Right renal pelvis (tissue), 4 donors: ENCODE measurements at places on chromosomes 16 and 17.

DNA sequence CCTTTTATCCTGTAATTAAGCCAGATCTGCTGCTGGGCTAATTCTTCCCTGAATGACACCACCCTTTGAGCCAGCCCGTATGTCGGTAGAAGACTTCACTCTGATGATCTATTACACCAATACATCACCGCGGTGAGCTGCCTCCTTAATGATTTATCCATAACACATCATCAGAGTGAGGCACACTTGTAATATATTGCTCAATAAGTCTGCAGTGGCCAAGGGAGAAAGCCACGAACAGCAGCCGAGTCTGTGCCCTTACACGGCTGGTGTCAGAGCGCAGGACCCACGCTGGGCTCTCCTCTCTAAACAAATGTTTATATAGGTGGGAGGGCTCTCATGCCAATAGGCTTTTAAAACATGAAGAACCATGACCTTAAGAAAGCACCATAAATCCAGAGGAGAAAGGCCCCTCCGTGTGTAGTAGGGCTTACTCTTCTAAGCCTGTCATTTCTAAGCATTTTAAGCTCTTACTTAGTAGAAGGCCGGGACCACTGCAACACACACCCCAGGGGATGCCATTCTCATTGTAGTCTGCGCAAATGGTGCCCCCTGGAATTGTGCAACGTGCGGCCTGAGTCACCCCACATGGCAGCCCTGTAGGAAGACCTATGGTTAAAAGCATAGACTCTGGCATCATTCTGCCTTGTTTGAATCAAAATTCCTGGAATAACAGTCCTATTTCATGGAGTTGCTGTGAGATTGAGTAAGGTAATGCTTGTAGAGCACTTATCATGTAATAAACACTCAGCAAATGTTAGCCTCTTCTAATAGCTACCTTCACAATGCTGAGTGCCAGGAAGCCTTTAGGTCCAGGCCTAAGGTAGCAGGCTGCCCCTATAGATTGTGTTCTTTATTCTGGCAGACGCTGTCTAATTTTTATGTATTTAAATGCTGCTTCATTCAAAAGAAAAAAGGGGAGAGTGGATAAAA lies 26.1 kb downstream of the MRPS23 start:
- no peak for DNase-seq

GRCh38 chr17:8492121-8492520 lies 56.4 kb downstream of the NDEL1 start:
- no peak for DNase-seq

DNA sequence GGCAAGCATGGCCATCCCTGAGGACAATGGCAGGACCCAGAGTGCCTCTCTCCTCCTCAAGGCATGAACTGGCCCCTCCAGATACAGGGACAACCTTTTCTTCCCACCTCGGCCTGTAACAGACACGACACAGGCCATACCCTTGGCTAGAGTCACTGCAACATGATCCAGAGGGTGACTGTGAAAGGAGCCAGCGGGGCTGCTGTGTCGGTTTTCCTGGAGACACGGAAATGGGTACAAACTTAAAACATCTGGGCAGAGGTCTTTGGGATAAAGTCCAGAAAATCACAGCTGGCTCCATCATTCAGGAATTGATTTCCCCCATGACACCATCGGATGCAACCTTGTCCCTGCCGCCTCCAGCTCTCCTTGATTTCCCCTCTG lies 5.3 kb downstream of the CEP295NL start:
- DNase-seq, result no peak

GRCh38 chr16:27759967-27760788 lies 210.2 kb downstream of the KATNIP start:
- no peak for DNase-seq

- no peak for DNase-seq
Observed at GRCh38 chr17:50594128-50594823, 33.8 kb downstream of the CACNA1G start.

GRCh38 chr16:64964126-64964540 lies 157.7 kb downstream of the CDH11 start:
- no peak for DNase-seq

DNA sequence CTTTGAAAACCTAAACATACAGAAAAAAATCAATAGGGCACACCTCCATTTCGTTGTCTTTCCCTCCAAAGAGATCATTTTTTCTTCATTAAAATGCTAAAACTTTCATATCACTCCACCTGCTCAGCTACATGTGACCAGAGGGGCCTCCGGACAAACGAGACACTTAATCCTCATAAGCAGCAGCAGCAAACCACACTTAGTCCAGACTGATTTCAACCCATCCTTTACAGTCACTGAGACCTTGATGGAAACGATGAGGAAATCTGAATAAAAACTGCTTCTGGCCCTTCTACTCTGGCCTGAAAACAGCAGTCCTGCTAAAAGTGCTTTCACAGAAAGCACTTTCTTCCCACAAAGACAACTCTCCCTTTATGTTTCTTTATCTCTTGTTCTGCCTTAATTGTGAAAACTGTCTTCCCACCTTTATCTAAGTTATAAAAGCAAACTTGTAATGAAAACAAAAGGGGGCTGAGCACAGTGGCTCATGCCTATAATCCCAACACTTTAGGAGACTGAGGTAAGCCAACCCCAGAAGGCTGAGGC lies 4.6 kb downstream of the ANKRD11 start:
- no peak for DNase-seq

DNA sequence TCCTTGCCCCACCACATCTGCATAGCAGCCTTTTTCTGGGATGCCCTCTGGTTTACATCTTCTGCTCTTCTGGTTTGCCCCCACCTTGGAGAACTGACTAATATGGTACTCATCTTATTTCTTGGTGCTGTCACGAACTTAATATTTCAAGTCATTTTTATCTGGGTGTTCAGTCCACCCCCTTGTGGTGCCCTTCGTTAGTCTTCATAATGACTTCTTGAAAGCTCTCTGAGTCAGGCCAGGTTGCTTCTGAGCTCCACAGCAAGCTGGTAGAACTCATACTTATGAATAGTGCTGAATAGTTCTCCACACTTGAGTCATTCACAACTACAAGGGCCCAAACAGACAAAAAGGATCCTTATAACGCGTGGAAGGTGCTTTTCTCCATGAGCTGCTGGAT lies 35.8 kb upstream of the TEKT3 start:
- no peak for DNase-seq

- DNase-seq, result no peak
Observed at GRCh38 chr17:82023447-82024241, 539 bp downstream of the LRRC45 start.

DNA sequence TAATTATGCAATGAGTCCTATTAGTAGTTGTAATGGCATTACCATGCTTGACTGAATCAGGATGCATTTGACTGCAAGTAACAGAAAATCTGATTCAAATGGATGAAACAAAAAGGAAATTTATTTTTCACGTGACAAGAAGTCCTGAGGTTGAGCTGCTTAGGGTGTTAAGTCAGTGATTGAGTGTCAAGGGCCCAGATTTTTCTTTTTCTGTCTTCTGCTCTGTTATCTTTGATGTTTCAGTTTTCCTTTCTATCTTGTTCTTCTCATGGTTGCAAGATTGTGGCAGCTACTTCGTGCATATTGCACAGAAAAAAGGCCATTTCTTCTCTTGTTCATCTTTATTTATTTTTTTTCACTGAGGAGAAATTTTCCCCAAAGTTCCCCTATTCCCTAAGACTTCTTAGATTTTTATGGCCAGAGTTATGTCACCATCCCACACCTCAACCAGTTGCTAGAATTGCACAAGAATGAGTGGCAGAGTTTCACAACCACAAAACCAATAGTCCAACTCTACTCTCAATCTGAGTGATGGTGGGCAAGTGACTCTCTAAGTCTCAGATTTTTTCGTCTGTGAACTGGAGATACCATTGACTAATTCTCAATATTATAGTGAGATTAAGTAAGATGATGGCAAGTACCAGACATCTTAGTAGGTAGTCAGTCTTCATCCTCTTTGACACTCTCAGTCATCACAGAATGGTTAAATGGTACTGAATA lies 15.7 kb upstream of the GPR139 start:
- DNase-seq, result no peak
